ENCODE measurements at places on chromosomes 6 and 20.
A peak's percentile ranks its signal among the peaks of the same experiment; 100 is the strongest.

GRCh38 chr6:152948150-152948768 is 34.6 kb downstream of the FBXO5 start:
- DNase-seq, result no peak

DNA sequence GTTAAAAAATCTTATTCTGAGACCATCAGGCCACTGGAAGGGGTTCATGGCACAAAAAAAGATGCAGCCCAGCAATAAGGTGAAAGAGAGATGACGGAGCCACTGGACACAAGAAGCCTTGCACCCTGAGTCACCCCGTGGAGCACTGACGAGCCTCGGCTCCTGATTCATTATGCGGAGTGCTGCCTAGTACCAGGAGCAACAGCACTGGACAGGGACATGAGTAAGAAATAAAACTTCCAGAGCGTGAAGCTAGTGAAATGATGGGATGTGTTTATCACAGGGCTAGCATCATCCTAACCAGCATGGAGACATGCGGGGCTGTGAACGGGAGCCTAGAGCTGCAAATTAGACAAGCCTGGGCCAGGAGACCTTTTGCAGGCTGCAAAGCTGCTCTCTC is 53.3 kb downstream of the RNASET2 start:
- no peak for DNase-seq

GRCh38 chr6:157928428-157928827 is 53.2 kb upstream of the SYNJ2 start:
- DNase-seq, result no peak

DNA sequence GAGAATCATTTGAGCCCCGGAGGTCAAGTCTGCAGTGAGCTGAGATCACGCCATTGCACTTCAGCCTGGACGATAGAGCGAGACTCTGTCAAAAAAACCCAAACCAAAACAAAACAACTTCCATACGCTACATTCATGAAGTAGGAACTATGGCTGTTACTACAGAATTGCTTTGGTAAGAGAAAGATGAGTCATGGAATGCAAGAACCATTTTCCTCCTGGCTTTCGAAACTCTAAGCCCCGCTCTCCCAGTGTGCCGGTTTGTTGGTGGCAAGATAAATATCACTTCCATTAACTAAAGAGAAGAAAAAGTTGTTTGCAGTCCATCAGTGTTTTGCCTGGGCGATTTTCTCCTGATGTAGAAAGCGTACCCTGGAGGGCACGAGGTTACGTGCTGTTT is 61.3 kb downstream of the ZDHHC14 start:
- DNase-seq, result no peak

DNA sequence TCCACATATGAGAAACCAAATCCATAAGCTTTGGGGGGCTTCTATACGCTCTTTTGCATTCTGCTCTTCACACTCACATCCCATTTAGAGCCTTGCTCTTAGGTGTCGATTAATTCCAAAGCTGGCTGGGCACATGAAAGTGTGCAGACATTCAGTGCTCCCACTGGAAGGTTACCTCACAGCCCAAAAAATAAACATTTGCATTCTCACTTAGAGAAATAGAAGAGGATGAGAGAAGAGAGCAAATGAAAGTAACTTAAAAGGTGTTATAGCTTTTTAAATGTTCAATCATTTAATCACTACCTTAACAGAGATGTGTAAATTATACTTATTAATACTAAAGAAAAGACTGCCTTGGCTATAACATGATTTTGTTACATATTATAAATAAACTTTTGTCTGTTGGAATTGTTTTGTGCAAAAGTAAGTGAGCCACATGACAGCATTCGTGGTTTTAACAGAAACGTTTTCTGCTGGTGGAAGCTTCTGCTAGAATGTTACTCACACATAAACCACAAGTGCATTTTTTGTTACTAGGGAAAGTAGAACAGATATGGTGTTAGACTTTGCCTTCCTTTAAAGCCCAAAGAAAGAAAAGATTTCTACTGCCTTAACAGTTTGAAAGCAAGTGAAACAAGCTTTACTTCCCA is 116.7 kb downstream of the SIM1 start:
- DNase-seq, result no peak

DNA sequence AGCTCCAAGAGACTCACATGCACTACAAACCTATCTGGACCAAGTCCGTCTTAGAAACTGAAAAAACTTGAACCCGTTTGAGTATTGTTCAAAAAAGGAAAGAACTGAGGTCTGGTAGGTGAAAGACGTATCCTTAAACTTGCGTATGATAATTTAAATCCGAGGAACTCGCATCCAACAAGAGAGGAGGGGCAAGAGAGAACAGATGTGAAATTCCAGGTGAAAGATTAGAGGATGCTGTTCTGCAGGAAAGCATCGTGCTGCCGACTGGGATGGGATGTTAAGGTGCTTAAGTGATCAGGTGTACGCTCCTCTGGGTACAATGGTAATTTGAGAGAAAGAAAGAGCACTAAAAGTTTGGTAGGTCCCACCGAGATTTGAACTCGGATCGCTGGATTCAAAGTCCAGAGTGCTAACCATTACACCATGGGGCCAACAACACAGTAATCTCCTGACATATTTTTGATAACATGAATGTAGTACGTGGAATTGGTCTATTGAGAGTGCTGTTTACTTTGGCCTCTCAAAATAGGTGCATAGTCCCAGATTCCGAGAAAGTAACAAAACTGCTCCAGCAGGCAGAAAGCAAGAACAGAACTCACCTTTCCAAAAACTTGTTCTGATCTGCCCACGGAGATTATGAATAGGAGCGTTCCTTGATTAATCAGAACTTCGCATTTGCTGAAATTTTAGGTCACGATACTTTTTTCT is 53.5 kb upstream of the BTN3A2 start:
- DNase-seq, result peak; percentile 10

GRCh38 chr6:109253366-109253765 is 128.9 kb downstream of the CD164 start:
- DNase-seq, result no peak

- DNase-seq, result no peak
These were observed 128.1 kb downstream of the FYN start for GRCh38 chr6:111745186-111745585.

DNA sequence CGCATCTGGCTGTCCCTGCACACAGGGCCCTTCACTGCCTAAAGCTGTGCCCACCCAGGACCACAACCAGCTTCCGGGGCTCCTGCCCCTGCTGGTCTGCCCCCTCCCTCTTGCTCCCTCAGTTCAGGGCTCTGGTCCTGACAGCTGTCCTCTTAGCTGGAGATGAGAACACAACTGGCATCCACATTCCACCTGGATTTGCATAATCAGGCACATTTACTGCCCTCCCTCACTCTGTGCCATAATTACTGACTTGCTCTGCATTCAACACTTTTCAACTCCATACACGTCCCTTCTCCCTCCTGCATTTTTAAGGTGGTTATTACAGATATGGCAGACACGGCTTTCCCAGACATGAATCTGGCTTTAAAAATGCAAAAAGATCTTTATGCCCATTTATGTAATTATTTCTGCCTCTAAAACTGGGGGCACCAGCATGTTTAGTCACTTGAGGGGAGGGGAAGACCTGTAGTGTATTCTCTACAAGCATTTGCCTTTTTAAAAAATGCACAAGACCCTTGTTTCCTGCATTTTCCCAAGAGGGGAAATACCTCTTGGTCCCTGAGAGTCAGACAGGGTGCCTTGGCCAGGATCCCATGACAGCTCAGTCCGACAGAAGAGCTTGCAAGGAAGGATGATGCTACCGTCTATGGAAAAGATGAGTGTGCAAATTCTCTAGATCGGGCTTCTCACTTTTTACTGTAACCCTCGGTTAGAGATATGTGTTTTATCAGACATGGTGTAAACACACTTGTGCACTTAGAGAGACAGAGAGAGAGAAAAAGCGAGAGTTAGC is 401.8 kb downstream of the PREX1 start:
- no peak for DNase-seq

GRCh38 chr20:61562897-61563504 is 310.9 kb downstream of the CDH4 start:
- DNase-seq, result no peak

DNA sequence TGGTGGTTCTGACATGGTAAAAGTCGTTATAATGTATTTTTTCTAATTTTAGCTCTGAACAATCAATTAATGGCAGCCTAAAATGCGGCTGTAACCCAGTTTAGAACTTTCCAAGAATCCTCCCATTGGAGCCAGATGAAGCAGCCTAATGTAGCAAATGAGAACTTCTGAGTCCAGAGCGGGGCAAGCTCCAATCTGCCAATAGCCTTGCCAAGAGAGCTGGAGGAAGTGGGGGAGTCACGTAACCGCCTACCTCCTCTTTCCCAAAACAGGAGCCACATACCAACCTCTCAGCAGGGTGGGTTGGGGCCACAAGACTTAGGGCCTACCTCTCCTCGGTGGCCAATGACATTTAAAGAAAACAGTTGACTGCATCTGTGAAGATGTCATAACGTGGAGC is 230.6 kb downstream of the SOD2 start:
- DNase-seq, result no peak

DNA sequence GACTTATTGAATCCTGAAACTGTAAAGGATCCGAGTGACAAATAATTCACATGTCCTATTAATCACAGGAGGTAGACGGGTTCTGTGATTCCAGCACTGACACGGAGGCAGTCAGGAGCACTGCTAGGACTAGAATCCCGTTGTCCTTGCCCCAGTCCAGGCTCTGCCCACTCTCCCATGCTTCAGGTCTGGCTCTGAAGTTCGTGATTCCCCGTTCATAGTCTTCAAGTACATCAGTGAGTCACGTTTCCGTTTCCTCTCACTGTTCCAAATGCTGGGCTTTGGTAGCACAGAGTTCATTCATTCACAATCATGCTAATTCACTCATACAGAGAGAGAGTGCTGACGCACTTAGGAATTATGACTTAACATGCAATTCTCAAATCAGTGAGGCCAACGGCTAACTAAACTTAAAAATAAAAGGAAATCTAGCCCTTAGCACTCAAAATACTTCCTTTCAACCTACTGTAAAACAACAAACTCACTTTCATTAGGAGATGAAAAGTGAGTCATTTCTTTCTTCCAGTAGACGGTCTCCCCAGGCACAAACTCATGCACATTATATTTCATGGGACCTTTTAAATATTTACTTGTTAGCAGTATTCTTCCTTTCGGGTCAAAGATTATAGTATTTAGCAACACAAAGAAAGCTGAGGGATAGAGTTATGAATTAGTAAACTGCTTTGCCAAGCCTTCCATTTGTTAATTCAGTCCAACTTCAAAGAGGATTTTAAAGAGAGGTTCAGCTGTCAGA is 94.0 kb upstream of the NHSL1 start:
- DNase-seq, result no peak

DNA sequence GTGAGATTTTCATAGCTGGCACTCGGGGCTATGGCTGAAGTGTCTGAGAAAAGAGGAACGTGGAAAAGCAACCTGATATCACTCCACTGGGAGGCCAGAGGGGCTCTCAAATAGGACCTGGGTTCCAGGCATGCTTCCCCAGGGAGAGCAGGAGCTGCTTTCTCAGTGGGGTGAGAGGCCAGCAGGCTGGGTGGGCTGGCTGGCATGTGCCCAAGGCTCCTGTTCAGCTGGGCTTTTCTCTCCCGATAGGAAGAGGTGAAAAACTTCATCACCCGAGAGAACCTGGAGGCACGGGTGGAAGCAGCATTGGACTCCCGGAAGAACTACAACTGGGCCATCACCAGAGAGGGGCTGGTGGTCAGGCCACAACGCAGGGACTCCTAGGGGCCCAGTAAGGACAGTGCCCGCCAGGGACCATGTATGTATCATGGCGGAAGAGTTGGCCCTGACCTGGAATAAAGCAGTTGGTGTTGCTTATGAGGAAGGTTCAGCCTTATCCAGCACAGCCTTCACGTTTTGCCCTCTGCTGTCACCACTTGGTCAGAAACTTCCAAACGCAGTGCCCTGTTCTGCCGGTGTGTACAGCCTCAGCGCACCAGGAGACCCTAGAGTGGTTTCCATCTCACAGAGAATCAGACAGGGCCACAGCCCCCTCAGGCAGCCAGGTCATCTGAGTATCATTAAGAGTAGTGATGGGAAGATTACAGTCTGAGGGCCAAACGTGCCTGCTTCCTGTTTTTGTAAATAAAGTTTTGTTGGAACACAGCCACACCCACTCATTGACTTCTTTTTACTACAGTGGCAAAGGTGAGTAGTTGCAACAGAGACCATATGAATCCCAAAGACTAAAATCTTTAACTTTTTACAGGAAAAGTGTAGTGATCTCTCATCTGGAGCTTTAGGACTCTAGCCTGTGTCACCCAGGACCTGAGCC is 1.9 kb downstream of the MRPS26 start:
- DNase-seq, result no peak

GRCh38 chr6:44004625-44005506 is 122.4 kb downstream of the MRPL14 start:
- no peak for DNase-seq

GRCh38 chr20:38294076-38294591 is 9.8 kb upstream of the BPI start:
- DNase-seq, result no peak

DNA sequence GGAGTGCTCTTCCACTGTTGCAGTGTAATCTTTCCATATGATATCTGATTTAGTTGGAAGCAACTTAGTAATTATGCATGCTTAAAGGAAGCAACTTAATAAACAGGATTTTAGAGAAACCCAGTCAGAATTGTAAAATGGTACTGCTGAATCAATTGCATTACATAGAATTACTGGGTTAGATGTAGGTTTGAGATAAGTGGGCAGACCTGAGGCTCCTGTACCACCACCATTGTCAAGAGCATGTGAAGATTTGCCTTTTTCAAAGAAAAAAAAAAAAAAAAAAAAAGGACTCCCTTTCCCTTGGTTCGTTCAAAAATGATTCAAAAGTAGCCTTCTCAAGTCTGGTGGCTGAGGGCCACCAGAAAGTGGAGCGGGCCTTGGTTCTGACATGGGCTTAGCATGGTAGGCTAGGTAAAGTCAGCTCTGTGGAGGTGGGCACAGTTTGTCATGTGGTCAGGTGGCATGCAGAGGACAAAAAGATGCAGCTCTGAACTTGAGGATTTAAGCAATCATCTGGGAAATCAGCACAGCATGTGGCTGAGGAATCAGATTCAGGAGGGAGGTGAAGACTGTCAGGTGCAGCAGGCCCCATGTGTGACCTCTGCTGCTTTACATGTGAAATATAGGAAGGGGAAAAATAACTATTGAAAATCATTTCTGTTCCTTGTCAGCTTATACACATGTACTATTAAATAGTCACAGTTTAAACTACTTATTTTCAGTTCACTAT is 32.4 kb downstream of the ARID1B start:
- no peak for DNase-seq

GRCh38 chr20:53530440-53530839 is 63.2 kb downstream of the ZNF217 start:
- DNase-seq, result no peak

DNA sequence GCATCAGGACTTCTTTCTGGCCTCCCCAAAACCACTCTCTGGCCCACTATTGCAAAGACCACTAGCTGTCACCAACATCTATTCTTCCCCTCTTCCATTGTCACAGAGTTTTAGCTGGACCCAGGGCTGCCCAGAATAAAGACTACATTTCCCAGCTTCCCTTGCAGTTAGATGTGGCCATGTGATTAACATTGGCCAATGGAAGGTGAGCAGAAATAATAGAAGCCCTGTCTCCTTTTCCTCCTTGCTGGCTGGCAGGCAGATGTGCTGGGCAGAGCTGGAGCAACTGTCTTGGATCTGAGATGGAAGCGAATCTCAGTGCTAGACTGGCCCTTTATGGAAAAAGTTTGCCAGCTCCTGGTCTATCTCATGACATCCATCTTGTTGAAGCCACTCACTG is 97.0 kb downstream of the KCNB1 start:
- DNase-seq, result no peak

- DNase-seq, result no peak
These were observed 10.7 kb downstream of the PSMG4 start for GRCh38 chr6:3269281-3269975.

- DNase-seq, result no peak
These were observed 12.7 kb downstream of the SAYSD1 start for GRCh38 chr6:39102071-39102820.

- no peak for DNase-seq
These were observed 200.9 kb upstream of the EYA4 start for GRCh38 chr6:133040094-133040802.

Data from activated T-helper 1 cell treated with anti-CD3 and anti-CD28 coated beads, Interleukin-2, amount 50 U/mL, for 16 hours (primary cell).